ENCODE measurements at places on chromosomes 7 and 10.

DNA sequence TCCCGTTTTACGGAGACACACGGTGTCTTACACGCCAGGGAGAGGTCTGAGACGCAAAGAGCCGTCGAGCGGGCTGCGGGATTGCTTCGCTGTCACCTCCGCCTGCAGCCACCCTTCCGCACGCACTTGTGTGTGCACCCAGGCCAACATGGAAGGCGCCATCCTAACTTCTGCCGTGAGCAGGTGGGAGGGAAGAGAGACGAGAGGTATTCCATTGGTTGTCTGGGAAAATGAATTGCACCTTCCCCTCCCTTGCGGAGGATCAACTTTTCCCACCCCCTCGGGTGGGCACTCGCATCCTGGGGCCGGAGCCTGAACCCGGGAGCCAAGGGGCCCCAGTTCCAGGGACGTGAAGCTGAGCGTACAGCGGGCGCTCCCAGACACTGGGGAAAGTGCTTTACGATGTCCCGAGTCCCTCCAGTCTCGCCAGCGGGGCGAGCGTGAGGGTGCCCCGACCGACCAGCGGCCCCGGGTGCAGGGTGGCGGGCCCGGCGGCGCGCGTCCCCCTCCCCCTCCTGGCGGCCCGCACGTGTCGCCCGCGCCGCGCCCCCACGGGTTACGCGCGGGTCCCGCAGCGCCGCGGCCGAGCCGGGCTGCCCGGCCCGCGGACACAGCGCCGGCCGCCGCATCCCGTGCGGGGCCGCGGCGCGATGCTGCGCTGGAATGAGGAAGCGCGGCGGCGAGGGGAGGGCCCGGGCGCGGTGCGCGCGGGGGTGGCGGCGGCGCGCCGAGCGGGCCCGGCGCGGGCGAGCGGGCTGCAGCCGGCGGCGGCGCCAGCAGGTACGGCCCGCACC, 984 bp upstream of the IKZF1 start:
- no peak for DNase-seq

- no peak for DNase-seq
Observed at GRCh38 chr7:133481676-133482075, 228.8 kb downstream of the EXOC4 start.

GRCh38 chr10:69220507-69220906, 375 bp downstream of the HKDC1 start:
- DNase-seq = no peak

- no peak for DNase-seq
Observed at GRCh38 chr10:119112056-119112455, 8.1 kb downstream of the DENND10 start.

DNA sequence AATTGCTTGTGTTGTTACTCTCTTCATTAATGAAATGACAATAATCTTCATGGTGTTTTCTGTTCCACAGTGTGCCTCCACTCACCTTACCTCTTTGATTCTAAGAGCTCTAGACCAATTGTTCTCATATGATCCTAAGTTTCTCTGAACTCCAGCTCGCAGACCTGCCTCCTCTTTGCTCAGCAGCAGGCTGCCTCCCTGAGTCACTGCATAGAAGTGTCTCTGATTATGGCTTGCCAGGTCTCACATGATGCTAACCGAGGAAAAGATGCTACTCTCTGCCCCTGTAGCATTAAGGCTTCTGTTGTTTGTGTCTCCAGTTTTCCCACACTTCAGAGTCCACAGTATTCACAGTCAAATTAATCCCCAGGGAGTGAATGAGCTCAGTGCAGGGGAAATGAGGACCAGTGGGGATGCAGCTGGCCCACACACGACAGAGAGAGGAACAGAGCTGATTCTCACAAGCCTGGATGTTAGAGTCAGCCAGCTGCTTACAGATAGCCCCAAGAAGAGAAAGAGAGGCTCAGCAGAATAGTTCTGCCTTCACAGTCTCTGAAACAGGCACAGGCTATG, 145.9 kb upstream of the EGR2 start:
- DNase-seq = no peak

- DNase-seq = no peak
Observed at GRCh38 chr10:91328320-91328984, 81.7 kb upstream of the HECTD2 start.

DNA sequence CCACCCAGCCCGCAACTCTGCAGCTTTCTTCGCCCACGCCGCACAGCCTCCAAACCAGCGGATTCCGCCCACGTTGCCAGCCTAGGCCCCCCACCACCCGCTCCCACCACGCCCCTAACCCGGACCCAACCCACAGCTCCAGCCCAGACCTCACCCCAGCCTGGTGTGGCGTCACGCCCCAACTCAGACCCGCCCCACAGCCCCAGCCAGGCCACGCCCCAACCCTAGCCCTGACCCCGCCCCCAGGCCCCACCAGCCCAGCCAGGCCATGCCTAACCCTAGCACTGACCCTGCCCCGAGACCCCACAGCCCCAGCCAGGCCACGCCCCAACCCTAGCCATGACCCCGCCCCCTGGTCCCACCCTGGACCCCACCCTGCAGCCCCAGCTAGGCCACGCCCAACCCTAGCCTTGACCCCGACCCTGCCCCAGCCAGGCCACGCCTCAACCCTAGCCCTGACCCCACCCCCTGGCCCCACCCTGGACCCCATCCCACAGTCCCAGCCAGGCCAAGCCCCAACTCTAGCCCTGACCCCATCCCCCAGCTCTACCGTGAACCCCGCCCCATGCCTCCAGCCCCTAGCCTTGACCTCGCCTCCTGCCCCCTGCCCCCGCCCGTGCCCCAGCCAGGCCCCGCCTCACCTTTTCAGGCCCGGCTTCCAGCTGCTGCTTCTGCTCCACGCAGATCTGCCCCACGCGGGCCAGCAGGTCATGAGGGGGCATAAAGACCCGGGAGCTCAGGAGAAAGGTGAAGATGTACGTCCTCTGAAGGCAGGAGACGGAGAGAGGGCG, 64.0 kb downstream of the RASGEF1A start:
- peak; percentile 41 for DNase-seq

DNA sequence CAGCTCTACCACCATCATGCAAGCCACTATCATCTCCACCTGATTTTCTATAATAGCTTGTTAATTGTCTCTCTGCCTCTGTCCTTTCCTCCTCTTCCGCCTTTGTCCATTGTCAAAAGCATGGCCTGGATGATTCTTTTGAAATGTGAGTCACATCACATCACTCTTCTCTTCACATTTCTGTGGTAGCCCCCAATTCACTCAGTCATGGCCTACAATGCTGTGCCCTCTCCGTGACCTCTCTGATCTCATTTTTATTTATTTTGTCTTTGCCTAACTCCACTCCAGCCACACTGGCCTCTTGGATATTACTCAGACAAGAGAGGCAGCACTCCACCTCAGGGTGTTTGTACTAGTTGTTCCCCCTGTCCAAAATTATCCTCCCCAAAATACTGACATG, 4.9 kb upstream of the ABCB4 start:
- no peak for DNase-seq

DNA sequence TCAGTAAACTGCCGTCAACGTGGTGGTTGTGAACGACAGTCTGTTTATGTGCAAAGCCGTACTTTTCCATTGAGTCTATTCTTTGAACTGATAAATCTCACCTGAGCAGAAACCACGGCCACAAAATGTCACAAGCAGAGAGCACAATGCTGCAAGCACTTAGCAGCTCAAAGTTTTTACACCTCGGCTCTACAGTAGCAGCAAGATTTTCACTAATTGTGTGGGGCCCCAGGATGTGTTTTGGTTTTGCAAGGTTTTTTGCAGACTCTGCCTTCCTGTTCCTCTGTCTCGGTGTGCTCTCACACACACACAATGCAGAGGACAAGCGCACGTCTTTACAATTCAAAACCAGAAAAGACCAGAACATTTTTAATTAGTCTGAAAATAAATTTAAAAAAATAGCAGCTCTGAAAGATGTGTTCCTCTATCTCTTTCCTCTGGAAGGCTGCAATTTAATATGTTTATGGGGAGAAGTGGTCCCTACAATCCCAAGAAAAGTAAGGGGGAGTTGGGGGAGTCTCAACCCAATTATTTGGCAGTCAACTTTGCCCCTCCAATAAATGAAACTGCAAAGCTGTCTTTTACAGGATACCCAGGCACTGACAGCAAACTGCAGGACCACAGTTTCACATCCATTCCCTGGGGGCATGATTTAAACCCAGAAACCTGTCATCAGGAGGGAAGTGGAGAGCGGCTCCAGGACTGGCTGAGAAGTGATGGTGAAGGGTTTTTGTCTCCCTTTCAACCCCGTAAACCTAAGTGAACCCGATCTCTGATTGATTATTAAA, 73.8 kb upstream of the SFMBT2 start:
- DNase-seq = no peak

DNA sequence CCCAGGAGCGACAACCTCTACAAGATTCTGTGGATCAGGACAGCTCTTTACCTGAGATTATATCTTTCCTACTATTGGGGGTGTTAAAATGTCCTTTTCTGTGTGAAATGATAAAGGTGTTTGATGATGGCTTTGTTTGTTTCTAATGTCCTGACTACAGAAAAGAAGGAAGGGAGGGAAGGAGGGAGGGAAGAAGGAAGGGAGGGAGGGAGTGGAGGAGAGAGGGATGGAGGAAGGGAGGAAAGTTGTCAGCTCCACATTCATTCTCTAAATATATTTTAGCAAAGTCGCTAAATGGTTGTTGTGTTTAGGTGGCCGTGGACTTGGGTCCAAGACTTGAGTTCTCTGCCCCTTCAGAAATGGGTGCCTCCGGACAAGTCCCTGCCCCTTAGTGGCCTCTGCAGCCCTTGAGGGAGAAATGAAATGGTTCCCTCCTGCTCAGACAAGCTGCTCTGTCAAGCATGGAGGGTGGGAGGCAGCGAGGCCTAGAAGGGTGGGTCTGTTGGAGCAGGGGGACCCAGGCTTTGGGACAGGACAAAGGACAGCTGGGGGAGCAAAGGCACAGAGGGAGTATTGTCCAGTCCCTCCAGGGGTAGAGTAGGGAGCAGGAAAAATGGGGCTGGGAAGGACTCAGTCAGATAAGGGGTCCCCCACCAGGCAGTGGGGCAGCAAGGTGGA, 4.4 kb downstream of the RGS10 start:
- no peak for DNase-seq

All from NCI-H345 (cell line).